Activated T-helper 9 cell treated with anti-CD3 and anti-CD28 coated beads, Interleukin-2, amount 50 U/mL, for 16 hours (primary cell): ENCODE measurements at places on chromosomes 16 and 17.

DNA sequence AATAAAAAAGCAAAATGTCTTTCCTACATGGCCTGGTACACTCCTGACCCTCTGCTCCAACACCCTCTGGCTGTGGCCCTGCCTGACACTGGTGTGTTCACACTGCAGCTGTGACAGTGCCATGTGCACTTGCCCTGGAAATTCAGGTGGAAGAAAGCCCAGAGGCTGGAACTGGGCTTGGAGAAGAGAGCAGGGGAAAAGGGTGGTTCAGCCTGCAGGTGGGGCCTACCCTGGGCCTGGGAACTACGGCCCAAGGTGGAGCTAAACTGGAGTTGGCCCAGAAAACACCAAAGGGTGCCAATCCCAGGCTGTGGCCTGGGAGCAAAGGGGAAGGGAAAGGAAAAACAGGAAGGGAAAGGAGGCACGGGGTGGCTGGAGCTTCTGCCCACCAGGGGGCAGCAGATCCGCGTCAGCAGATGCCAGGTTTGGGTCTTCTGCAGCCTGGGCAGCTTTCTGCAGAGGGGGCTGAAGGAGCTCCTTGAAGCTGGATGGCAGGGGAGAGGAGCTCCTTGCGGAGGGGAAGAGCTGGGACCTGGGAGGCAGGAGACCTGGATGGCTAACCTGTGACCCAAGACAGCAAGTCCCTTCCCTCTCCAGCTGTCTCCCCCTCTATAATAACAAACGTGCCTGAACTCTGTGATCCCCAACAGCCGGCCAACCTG, 15.4 kb upstream of the CTCF start:
- peak; percentile 64 for DNase-seq

GRCh38 chr17:1957037-1957436, 68.1 kb downstream of the RTN4RL1 start:
- DNase-seq: no peak

DNA sequence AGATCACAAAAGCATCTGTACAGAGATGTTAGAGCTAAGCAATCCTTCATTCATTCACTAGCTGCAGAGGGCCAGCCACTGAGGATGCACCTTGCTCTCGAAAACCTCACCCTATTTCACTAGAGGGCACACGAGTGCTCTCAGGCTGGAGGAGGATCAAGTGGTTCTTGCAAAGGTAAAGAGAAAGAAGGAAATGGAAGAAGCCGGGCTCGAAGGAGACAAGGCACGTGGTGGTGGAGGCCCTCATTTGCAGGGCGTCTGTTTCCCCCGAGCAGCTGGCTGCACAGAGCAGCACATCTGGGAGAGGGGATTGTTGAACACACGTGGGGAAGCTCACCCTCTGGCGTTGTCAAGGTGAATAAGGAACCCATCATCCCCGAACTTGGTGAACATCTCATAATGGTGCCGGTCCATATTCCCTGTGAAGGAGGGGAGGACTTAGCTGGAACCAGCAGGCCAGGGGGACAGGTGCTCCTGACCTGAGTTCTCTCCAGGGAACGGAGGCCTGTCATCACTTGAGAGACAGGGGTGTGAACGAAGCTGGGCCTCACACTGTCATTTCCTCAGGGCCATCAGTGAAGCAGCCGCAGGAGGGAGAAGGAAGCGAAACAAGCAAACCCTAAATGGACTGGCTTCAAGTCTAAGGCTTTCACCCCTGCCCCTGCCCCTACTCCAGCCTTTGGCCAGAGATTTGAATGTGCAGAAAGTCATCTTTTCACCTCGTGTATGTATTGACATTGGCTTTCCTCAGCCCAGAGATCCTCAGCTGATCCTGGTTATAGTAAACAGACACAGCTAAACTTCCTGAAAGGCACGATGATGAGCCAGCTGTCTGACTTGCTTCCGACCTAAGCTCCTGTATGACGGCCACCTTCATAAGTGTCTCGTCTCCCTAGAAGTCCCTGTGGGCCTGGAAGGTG, 27.6 kb downstream of the PRKAR1A start:
- no peak for DNase-seq

DNA sequence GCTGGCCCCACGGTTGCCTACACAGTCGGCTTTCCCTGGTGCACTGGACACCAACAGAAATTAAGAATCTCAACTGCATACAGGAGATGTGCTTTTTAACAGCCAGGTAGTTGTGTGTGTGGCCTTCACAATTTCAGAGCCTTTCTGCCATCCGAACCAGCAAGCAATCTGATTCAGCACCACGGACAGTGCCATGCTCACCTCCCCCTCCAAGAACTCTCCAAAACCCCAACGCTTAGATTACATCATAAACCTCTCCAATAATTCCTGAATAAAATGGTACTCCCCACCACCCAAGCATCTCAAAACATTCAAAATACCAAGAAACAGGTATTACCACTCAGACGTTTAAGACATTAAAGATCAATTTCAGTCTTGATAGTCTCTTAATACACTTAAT, 31.8 kb downstream of the USP7 start:
- DNase-seq: peak; percentile 11

GRCh38 chr17:37083456-37083855, 134.7 kb downstream of the AATF start:
- no peak for DNase-seq

- DNase-seq: no peak
These were observed 11.1 kb upstream of the SLC5A11 start for GRCh38 chr16:24834459-24835335.

- no peak for DNase-seq
These were observed 38.9 kb downstream of the USP31 start for GRCh38 chr16:23110257-23110899.

- DNase-seq: no peak
These were observed 21.7 kb downstream of the SPHK1 start for GRCh38 chr17:76405967-76406647.

DNA sequence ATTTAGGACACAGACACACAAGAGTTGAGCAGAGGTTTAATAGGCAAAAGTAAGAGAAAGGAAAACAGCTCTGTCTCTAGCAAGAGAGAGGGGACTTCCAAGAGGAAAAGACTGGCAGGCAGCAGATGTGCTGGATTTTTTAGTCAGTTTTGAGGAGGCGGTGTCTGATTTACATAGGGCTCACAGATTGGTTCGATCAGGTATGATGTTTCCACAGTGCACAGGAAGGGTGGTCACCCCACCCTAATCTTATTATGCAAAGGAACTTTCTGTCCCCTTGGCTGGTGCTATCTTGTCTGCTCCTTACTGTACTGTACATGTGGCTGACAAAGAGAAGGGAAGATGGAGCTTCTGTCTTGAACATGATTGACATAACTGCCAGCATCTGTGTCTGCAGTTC, 25.3 kb downstream of the BFAR start:
- DNase-seq: no peak

- DNase-seq: peak; percentile 65
These were observed at the start of gene MLYCD for GRCh38 chr16:83898463-83899271. Gene MLYCD (plus strand): TSS chr16:83899115. CDS start chr16:83899145, 30 bp downstream.

- DNase-seq: no peak
These were observed 1049.1 kb upstream of the GOT2 start for GRCh38 chr16:59783191-59783590.

DNA sequence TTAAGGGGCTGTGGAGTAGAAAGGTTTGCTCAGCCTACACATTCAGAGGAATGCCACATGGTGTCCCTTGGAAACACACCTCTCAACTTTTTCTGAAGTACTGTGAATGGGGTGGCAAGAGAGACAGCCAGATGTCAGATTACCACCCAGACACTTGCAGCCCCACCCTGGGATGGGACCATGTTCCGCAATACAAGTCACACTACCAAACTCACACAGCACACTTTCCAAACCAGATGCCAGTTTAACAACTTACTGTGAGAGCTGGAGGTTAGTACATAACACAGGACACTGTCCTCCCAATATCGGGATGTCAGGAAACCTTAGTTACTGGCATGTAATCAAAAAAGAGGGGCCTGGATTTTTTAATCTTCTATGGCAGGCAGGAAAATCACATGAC, 7.9 kb downstream of the USP7 start:
- DNase-seq: no peak

GRCh38 chr17:72766761-72767356, 325.6 kb downstream of the SLC39A11 start:
- no peak for DNase-seq

GRCh38 chr17:68228817-68229570, 18.8 kb upstream of the AMZ2 start:
- no peak for DNase-seq

DNA sequence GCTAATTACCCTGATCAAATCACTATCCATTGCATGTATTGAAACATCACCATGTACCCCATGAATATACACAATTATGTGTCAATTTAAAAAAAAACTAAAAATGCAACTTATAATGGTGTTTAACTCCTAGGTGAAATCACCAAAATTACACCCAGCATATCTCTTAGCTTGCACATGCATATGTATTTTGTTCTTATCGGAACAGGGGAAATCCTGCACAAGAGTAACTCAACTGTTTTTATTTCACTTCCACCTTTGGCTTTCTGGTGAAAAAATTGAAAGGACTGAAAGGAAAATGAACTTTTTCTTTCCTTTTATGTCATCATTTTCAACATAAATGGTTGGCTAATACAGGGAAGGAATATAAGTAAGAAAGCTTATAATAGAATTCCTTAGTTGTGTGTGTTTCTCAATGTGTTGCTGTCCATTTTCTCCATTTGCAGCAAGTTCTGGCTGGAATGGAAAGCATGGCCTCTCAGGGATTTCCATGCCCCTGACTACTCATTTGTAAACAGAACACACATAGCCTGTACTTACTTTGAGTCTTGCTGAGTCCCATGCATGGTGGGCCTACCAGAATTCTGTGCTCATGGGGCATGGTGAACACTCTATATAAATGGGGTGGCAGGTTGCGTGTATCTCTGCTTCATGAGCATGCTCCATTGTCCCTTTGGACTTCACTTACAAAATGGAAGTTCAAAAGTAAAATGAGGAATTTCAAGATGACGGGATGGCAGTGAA, 462.0 kb downstream of the HS3ST3B1 start:
- DNase-seq: no peak

DNA sequence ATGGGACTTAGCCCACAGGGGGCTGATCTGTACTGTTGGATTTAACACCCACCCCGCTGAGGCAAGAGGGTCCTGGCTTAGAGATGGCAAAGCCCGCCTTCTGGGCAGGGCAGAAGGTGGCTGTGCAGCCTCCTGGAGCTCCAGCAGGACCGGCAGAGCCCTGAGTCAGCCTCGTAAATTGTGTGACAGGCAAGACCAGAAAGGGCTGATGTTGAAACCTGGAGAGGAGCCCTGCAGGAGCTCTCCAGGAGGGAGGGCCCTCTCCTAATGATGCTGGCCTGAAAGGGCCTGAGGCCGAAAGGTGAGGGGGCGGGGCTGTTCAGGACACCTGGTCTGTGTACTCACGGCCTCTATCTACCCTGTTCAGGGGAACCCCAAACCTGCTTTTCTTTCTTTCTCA, 22.5 kb upstream of the MYO15B start:
- no peak for DNase-seq

DNA sequence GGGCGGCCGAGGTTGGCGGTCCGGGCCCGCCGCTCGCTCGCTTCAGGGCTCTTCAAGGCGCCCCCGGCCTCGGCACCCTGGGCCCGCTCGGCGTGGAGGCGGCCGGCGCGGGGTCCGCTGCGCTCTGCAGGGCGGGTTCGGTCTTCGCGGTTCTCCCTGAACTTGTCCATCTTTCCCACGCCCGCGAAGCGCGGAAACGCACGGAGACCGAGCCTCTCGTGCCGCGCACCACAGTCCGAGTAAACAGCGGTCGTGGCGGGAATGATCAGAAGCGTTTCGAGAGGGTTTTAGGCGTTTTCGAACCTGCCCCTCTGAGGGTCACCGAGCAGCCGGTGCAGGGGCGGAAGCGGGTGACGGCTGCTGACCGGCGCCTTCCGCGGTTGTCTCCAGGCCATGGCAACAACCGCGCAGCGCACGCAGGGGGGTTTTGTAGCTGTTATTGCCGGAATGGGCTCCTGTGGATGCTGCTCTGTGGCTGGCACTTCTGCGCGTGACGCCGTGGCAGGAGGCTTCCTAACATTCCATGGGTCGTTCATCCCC, 414 bp downstream of the NARF start:
- no peak for DNase-seq

GRCh38 chr16:11196286-11196828, 59.6 kb downstream of the SOCS1 start:
- no peak for DNase-seq

DNA sequence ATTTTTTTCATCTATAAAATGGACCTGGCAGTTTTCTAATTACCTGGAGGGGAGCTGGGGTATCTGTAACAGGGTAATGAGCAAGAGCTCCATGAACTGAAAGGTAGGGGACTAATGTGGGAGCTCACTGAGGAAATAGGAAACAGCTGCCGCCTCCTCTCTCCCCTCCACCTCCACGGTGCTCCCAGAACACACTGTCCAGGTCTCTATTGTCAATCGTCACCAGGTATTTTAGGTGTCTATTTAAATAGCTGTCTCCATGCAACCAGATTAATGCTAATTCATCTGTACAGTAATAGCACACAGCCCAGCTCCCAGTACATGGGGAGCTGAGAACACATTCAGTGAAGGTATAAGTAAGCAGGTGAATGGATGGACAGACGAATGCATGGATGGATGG, 233.3 kb downstream of the GRIN2A start:
- no peak for DNase-seq

DNA sequence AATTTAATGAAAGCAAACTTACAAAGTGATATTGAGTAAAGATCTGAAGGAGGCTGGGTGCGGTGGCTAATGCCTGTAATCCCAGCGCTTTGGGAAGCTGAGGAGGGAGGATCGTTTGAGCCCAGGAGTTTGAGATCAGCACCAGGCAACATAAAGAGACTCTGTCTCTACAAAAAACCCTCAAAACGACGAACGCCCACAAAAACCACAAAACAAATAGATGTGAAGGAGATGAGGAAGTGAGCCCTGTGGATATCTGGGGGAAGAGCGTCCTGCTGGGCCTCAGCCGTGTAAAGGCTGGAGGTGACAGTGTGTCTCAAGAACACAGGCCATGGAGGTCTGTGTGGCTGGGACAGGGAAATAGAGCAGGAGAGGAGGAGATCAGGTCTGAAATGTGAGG, 68.8 kb downstream of the ITFG1 start:
- DNase-seq: no peak

- DNase-seq: no peak
These were observed 11.2 kb upstream of the ADAM11 start for GRCh38 chr17:44747566-44747965.

DNA sequence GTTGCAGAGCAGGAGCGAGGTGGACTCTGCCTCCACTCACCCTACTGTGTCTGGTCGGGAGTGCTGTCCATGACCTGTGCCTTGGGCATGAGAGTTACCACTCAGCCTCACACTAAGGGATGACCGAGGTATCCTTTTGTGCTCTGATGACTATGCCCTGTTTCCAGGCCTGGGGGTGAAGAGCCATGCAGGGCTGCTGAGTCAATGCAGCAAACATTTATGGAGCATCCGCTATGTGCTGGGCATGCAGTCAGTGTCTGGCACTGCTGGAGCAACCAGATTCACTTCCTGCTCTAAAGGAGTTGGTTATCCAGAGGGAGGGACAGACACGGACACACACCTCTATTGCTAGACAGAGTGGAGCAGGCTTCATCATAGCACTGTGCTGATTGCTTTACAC, 7.6 kb upstream of the HNF1B start:
- DNase-seq: no peak

GRCh38 chr17:27991462-27991993, 50.9 kb upstream of the NLK start:
- DNase-seq: no peak

- DNase-seq: no peak
These were observed 804 bp downstream of the BORCS6 start for GRCh38 chr17:8189041-8189710.
